Naive thymus-derived CD8-positive, alpha-beta T cell (primary cell): ENCODE measurements at places on chromosomes 1 and 21. TPM values are rescaled to one million over a fixed set of nuclear protein-coding genes. Genes with fewer than 3 reads are reported as not detected.

SLC25A34 gene
- total RNA-seq: 3.5 TPM

ETV3L gene
- total RNA-seq: not detected

KRTAP8-1 gene
- total RNA-seq: not detected

AGMAT gene
- 11.0 TPM for total RNA-seq

EDARADD gene
- total RNA-seq: 0.38 TPM

ADCY10 gene
- 1.1 TPM for total RNA-seq

CNKSR1 gene
- 3.6 TPM for total RNA-seq

LY9 gene
- total RNA-seq: 156 TPM

DNA sequence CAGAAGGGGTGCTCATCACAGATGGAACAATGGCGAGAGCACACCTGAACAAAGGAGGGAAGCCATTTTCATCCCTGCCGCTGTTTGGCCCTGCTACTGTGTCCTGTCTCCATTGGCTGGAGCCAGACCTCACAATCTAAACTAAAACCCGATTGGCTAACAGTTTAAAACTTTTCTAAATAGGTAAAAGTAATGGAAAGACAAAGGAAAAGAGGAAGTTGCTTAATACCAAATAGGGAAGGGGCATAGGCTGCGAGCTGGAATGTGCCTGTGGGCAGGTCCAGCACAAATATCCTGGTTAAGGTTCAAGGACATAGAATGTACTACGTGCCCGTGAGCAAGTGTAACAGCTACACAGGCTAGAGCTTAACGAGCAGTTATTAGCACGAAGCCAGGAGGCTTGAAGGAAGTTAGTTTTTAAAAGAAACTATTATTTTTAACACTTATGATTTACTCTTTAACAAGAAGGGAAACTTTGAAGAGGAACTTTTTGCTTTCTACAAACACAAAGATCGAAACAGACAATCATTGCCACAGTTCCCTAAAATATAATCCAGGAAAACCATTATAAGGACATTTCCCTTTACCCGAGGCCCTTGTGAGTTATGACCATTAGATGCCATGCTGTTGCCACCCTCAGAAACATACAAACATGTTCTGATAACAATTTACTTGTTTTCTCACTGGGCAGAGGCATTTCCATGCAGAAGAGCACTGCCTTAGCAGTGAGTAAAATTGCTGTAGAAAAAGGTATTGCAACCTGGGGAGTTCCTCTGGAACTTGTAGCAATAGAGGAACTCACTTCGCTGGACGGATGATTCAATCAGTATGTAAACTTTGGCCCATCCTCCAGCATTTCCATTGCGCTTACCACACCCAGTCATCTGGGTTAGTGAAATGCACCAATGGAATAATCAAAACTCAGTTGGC is 4.8 kb upstream of the PTTG1IP start:
- peaks cover 39% of the 10 kb centered on the region for H3K4me1 ChIP-seq
- H3K27ac ChIP-seq: no peak overlapping the region

- H3K4me1 ChIP-seq: no peaks in the 10 kb centered on the region
- no peak overlapping the region for H3K4me3 ChIP-seq
- no peak for DNase-seq
- H3K27me3 ChIP-seq: no peaks in the 10 kb centered on the region
- no peak overlapping the region for H3K27ac ChIP-seq
- H3K36me3 ChIP-seq: no peaks in the 10 kb centered on the region
Observed at GRCh38 chr1:10149231-10149630, 61.1 kb upstream of the KIF1B start.

GRCh38 chr1:67479146-67479891 is 49.1 kb upstream of the SERBP1 start:
- no peak for DNase-seq
- no peaks in the 10 kb centered on the region for H3K4me1 ChIP-seq
- H3K27ac ChIP-seq: no peak overlapping the region
- no peaks in the 10 kb centered on the region for H3K27me3 ChIP-seq
- H3K4me3 ChIP-seq: no peak overlapping the region
- H3K36me3 ChIP-seq: no peaks in the 10 kb centered on the region

- H3K27me3 ChIP-seq: peaks cover 2% of the 10 kb centered on the region
- no peaks in the 10 kb centered on the region for H3K36me3 ChIP-seq
- H3K4me3 ChIP-seq: no peak overlapping the region
- H3K4me1 ChIP-seq: no peaks in the 10 kb centered on the region
Observed at GRCh38 chr1:55938376-55938850, 641.0 kb downstream of the PLPP3 start.

GRCh38 chr1:56584910-56585528 is 5.7 kb upstream of the PLPP3 start:
- no peaks in the 10 kb centered on the region for H3K36me3 ChIP-seq
- DNase-seq: no peak
- peaks cover 8% of the 10 kb centered on the region for H3K27me3 ChIP-seq
- no peak overlapping the region for H3K27ac ChIP-seq

- no peaks in the 10 kb centered on the region for H3K4me1 ChIP-seq
- no peak overlapping the region for H3K4me3 ChIP-seq
- H3K27ac ChIP-seq: no peak overlapping the region
- H3K27me3 ChIP-seq: peaks cover 14% of the 10 kb centered on the region
- DNase-seq: no peak
Observed at GRCh38 chr1:94582565-94582964, 41.0 kb upstream of the F3 start.

GRCh38 chr1:20110679-20111078 is 8.7 kb downstream of the PLA2G2D start:
- no peaks in the 10 kb centered on the region for H3K36me3 ChIP-seq
- H3K4me1 ChIP-seq: no peaks in the 10 kb centered on the region
- no peak overlapping the region for H3K27ac ChIP-seq
- no peak overlapping the region for H3K4me3 ChIP-seq
- DNase-seq: no peak

GRCh38 chr1:12555411-12556367 is 62.3 kb downstream of the DHRS3 start:
- H3K27ac ChIP-seq: peak overlapping the region; percentile 75
- DNase-seq: no peak
- H3K4me1 ChIP-seq: no peaks in the 10 kb centered on the region
- H3K27me3 ChIP-seq: no peaks in the 10 kb centered on the region
